ENCODE measurements at places on chromosomes 2 and 18.
A peak's percentile ranks its signal among the peaks of the same experiment; 100 is the strongest.

- DNase-seq, result no peak
Measured at GRCh38 chr2:18998491-18998890, 359.9 kb downstream of the OSR1 start.

DNA sequence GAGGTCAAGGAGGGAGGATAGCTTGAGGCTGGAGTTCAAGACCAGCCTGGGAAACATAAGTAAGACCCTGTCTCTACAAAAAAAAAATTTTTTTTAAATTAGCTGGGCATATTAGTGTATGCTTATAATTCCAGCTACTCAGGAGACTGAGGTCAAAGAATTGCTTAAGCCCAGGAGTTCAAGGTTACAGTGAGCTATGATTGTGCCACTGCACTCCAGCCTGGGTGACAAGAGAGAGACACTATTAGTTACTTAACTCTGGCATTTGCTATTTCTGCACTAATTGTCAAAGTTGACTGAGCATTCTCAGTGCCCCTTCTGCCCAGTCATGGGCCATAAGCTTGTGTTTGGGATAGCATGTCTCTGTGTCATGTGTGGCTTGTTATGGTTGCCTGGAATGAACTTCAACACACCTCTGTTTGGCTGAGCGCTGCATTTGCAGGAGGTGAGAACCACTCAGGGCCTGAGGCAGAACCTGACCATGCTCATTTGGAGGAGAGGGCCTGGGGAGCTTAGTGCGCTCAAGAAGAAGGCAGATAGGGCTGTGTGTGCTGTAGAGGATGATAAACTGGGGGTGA lies 77.7 kb downstream of the SH3RF3 start:
- DNase-seq, result no peak

- DNase-seq, result no peak
Measured at GRCh38 chr2:55088400-55088799, 38.1 kb upstream of the RTN4 start.

- peak; percentile 2 for DNase-seq
Measured at GRCh38 chr2:154537024-154537423, 161.5 kb upstream of the KCNJ3 start.

DNA sequence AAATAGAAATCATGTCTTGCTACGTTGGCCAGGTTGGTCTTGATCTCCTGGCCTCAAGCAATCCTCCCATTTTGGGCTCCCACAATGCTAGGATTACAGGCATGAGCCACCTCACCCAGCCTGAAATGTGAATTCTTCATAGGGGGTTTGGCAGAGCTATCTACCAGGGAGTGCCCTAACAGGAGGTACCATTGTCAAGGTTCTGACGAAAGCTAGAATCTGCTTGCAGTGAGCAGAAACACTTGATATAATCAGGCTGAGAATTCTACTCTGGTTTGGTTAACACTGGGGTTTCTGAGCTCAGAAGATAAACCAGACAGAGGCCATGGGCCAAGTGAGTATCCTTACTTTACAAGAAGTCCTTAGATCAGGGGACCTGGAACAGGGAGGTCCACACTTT lies 7.2 kb upstream of the LAMA3 start:
- no peak for DNase-seq

DNA sequence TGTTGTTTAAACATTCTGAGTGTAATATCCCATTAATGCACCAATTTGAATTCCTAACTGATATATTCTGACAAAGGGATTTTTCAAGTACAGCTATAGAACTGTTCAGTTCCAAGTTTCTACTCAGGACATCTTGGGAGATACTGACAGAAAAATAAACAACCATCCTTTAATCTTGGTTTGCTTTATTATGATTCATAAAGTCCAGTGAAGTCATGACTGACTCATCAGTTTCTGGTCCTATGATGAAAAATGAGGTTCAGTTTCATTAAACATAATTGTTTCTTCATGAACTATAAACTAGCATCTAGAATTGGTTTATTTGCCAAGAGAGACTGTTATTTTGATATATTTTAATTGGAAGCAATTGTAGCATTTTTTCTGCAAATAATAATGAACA lies 896.2 kb downstream of the CCDC85A start:
- DNase-seq, result no peak

- no peak for DNase-seq
Measured at GRCh38 chr2:197073701-197074433, 147.4 kb upstream of the PGAP1 start.

GRCh38 chr2:218026676-218027425 lies 24.1 kb upstream of the TNS1 start:
- no peak for DNase-seq

DNA sequence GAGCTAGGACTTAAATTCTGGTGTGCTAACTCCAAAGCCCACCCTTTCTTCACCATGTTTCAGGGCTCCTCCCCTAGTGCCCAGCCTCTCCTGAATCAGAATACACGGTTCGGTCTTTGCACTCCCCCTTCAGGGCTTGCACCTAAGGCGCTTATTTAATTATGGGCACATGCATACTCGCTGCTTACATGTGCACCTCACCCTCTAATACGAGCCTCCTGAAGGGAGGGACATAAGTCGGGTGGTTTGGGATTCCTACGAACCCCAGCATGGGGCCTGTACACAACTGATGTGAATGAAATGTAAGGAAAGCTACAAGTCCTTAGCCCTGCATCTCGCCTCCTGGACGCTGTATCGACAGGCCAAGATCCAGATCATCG lies 435 bp downstream of the IFT172 start:
- DNase-seq, result no peak

DNA sequence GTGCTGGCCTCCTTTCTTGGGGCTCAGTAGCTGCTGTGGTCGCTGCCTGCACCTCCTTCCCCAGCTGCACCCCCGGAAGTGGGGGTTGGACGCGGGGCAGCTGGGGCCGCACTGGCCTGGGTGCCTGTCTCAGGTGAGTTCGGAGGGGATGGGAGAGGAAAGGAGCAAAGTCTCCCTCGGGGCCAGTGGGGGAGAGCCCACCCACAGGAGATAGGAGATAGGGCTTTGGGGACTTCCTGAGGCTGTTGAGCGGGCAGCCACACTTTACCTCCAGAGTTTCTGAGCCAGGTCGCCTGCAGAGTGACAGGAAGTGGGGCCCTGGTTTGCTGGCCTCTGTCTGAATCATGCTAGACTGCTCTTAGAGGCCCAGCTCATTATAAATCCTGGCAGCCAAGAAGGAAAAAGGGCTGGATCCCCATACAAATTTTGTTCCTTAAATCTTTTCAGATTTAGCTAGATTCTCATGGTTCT lies 8.1 kb downstream of the MBP start:
- DNase-seq, result peak; percentile 75

GRCh38 chr2:150917961-150918713 lies 343.5 kb downstream of the RBM43 start:
- DNase-seq, result no peak

DNA sequence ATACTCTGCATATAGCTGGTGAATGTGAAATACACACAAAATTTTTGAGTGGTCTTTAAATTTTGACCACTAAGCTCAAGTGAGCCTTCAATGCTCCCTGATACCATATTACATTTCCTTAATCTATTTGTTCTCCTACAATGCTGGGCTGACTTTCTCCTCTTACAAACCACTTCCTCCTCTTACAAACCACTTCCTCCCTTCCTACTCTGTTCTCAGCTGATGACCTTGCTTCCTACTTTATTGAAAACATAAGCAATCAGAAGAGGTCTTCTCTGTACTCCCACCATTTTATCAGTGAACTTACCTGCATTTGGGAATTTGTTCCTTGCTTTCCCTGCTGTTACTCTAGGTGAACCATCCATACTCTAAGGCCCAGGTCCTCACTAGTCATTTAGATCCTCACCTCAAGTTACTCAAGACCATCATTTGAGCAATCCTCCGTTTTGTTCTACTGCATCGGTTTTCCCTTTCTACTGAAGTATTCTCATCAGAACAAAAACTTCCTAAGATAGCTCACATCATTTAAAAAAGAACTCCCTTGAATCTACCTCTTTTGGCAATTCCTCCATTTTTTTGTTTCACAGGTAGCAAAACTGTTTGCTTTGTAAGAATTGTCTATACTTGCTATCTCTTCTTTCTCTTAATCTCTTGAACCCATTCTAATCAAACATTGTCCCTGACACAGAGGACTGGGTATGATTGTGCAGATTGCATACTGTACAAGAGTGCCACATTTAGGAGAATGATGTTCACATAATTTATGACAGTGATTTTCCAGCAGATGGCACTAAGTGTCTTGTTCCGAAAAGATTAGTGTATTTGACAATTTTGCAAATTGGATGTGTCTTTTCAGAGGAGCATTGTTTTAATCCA lies 96.5 kb downstream of the EPB41L5 start:
- DNase-seq, result peak; percentile 41

GRCh38 chr2:239884051-239884405 lies 141.1 kb downstream of the NDUFA10 start:
- DNase-seq, result no peak

GRCh38 chr2:160214461-160215445 lies 14.7 kb upstream of the ITGB6 start:
- DNase-seq, result no peak

Measured in GM13976 (cell line).